ENCODE measurements at places on chromosomes 2 and 18. TPM values are rescaled to one million over a fixed set of nuclear protein-coding genes. Genes with fewer than 3 reads are reported as not detected.

Gene SNTG2
- not detected for total RNA-seq

Gene BMPR2
- 15.6 TPM for total RNA-seq

Gene MOGAT1
- total RNA-seq: not detected

Gene IL1B
- total RNA-seq: 0.15 TPM

Gene LHCGR
- total RNA-seq: not detected

Gene CTAGE1
- not detected for total RNA-seq

Gene LOXHD1
- total RNA-seq: not detected

Gene IFIH1
- total RNA-seq: 1.2 TPM

Gene TFPI
- 56.5 TPM for total RNA-seq

Gene HOXD3
- total RNA-seq: 0.20 TPM

Gene MEP1B
- total RNA-seq: not detected

Gene CPS1
- 13.2 TPM for total RNA-seq

Measured in A549 treated with Mapracorat at 1 μM for 4 hours (cell line).